Stimulated activated CD4-positive, alpha-beta T cell treated with anti-CD3 and anti-CD28 coated beads, Interleukin-12 subunit alpha, Interleukin-12 subunit beta, amount 100 ng/mL, for 24 hours (primary cell): ENCODE measurements at places on chromosomes 7 and 10.

DNA sequence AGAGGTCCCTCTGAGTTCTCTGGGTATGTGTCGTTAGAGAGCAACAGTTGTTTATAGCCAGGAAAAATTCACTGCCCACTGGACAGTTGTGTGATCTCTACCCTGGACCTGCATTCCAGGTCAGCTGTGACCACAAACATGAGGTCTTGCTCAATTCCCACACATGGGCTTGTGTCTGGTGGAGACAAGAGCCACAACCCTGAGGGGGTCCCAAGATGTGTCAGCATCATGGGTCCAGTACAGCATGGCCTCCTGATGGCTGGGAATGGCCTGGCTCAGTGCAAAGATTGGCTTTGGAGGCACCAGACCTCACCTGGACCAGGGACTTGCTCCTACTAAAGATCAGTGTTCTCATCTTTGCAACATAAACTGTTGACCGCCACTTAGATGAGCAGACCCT is 751.6 kb downstream of the GRID1 start:
- DNase-seq = no peak

GRCh38 chr10:21832821-21833130 is 170.8 kb downstream of the DNAJC1 start:
- no peak for DNase-seq

- DNase-seq = no peak
Measured at GRCh38 chr10:131920693-131921092, 19.9 kb downstream of the PPP2R2D start.

- DNase-seq = no peak
Measured at GRCh38 chr10:26242706-26243350, 26.3 kb downstream of the GAD2 start.

- no peak for DNase-seq
Measured at GRCh38 chr10:11746883-11747539, 4.8 kb downstream of the ECHDC3 start.

DNA sequence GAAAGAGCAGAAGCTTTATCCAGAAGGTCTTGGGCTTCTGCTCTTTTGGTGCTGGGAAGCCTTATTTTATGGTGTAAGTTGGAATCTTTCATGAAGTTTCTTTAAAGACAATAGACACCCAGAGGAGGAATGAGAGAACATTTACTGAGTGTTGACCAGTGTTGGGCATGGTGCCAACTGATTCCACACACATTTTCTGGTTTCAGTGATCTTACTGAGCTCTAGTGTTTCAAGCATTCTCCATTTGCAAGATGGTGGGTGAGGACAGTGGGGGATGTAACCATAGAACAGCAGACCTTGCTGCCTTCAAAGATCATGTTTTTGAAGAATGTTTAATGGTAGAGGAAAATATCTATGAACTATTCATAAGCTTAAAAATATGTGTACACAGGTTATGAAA is 114.6 kb downstream of the LRMDA start:
- DNase-seq = no peak

DNA sequence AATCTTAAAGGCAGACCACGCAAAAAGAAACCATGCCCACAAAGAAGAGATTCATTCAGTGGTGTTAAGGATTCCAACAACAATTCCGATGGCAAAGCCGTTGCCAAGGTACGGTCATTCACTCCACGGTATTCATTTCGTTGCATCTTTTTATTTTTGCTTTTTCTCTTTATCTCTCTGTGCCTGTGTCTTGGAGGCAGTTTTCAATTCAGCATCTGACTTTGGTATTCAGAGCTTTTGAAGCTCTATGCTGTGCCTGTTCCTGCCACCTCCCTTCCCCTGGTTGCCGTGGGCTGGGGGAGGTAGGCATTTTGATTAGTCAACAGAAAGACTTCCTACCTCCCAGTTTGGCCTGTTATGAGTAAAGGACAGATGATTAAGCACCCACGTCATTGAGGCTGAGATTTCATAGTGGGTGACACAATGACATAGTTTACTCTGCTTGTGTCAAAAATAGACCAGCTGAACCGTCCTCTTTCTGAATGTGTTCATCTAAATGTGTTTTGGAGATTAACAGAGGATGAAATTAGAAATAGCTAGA is 149.5 kb downstream of the ARID5B start:
- DNase-seq = peak; percentile 59

GRCh38 chr10:3135006-3135405 is 37.6 kb downstream of the PITRM1 start:
- DNase-seq = no peak
